NK-92 treated with Interleukin-12 subunit alpha and Interleukin-12 subunit beta, amount 100 ng/mL, for 24 hours (cell line): ENCODE measurements at places on chromosomes 16 and 17.

GRCh38 chr16:23391381-23392222 lies 61.4 kb downstream of the COG7 start:
- no peak for DNase-seq

DNA sequence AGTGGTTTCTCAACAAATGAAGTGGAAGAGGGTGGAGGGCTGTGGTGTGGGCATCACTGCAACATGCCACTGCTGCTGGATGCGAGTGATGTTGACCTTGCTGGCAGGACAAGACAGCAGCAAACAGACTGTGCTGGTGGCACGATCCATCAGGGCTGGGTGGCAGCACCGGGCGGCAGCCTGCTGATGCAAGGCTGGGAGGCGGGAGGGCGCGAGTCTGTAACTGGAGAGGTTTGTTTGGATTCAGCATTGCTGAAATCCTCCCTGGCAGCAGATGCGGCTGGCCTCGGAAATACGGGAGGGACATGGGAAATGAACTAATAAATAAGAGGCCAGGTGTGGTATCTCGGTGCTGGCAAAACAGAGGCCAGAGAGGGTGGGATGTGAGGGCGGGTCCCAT lies 224.2 kb downstream of the ENGASE start:
- no peak for DNase-seq

- DNase-seq = no peak
These were observed 574 bp downstream of the MPP3 start for GRCh38 chr17:43832168-43832975.

DNA sequence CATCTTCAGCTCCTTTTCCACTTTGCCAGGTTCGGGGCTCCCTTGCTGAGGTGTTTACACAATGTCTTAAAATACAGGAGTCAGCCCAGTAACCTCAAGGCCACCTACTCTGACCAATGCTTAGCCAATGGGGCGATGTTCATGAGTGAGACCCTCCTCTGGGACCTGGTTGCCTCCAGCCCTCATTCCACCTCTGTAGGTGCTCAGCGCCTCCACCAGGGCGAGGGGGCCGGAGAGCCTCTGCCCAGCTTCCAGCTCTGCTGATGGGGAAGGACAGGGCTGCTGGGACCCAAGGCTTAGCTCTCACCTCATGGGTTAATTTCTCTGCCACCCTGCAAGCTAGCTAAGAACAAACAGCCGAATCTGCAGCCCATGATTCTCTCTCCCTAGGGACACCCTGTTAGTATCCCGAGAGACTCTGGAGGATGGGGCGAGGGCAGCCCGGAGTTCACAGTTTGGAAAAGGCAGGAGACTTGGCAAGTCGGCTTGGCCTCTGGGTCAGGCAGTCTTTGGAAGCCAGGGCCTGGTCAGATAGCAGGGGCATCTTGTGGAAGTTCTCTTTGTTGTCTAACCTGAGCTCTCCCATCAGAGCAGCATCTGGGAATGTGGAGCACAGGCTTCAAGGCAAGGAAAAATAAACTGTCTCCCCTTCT lies 16.2 kb downstream of the SRCIN1 start:
- no peak for DNase-seq

DNA sequence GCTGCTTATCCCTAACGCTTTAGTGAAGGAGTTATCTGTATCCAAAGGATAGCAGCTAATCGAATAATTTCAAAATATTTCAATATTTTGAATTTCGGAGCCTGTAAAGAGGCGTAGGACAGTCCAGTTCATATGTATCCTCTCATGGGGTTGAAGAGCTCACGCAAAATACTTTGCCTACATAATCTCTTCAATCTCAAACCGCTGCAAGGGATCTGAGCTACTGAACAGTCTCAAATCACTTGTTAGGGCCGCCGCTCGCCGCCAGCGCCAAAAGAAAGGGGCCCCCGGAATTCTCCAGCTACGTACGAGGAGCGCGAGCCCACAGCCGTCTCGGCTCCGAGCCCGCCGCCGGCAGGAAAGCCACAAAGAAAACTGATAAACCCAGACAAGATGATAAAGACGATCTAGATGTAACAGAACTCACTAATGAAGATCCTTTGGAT lies 601 bp upstream of the RFWD3 start:
- DNase-seq = peak; percentile 3

DNA sequence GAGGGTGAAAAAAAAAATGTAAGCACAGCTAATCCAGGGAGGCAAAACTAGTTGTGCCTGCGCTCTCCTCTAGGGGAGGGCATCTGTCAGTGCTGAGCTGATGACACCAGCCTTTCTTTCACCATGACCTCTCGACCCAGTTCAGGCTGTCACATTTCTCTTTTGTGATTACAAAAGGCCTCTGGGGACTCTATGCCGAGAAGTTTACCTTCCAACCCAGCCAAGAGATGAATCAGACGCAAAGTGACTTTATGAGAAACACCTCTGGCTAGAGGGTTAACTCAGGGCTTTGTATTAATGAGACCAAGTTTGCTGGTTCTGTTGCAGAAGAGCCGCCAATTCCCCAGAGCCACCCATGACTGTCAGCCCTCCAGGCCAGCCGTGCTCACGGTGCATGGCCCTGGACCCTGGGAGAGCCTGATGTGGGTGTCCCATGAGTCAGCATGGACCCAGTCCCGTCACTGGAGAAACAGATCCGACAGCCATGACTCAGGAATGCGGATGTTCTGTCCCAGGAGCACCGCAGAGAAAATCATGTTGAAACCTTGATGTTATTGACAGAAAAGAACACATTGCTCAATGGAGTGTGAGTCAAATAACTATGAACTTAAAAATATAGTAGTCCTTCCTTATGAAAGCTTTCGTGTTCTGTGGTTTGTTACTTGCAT lies 437.2 kb downstream of the HS3ST3B1 start:
- DNase-seq = no peak

DNA sequence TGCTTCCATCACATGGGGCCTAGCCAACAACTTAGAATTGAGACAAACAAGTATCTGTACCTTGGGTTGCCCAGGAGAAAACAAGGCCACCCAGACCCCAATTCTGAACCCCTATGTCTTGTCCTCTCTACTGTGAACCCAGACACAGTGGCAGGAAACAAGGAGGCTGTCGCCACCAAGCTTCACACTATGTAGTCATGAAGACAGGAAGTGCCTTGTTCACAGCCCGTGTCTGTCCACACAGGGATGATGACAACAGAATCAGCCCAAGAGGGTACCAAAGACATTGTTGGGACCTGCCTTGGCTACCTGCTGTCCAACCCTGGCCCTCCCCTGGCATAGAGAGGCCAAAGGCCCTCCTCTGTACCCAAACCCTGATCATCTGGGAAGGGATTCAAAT lies 84.8 kb downstream of the CDYL2 start:
- no peak for DNase-seq

DNA sequence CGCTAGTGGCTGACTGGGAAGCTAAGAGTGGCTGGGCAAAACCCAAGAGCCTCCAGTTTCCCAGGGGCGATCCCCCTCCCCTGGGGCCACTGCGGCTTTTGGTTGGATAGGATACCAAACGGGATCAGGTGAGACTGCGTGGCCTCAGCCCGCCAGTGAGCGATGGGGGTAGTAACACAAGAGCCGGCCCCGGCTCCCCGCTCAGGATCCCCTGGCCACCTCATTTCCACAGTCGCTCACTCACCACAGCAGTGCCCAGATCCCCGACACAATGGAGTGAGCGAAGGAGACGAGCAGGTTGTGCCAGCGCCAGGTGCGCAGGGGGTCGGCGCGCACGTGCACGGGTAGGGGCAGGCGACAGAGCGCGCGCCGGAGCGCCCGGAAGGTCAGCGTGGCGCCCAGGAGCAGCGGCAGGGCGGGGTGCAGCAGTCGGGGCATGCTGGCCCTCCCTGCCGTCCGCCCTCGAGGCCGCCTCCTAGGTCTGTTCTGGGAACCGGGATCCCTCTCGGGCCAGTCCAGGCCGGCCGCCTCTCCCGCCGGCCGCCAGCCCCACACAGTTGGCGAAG lies 290 bp downstream of the TLCD1 start:
- DNase-seq = peak; percentile 48

DNA sequence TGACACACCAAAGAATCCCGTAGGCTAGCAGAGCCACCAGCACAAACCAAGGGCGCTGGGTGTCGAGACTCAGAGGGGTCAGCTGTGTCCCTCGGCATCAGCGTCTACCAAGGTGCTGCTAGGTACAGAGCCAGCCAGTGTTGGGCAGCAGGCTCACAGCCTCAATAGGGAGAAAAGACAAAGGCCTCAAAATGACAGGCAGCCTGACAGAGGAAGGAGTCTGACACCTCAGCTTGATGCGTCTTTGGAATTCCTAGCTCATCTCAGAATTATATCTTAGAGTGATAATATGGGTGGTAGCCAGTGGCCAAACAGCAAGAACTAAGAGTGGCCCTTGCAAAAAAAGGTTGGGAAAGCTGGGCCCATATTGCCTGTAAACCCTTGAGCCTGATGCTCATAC lies 45.9 kb downstream of the HS3ST3B1 start:
- DNase-seq = no peak

DNA sequence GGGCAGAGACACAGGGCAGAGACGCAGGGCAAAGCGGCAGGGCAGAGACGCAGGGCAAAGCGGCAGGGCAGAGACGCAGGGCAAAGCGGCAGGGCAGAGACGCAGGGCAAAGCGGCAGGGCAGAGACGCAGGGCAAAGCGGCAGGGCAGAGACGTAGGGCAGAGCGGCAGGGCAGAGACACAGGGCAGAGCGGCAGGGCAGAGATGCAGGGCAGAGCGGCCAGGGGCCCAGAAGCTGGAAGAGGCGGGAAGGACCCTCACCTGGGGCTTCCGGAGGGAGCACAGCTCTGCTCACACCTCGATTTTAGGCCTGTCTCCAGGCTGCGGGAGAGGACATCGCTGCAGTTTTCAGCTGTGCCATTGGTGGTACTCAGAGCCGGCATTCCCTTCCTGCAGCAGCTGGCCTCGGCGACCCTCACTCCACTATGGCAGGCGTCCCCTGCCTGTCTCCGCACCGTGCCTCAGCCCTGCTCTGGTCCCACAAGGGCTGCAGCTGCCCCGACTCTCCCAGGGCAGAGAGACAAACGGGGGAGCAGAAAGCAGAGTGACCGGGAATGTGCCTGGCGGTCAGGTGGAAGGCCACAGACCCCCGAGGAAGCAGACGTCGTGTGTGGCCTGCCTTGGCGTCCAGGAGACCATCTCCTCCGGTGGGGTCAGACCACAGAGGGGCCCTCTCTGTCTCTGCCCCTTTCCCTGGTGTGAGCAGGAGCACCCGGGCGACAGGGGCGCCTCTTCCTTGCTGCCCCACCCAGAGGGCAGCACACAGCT lies 29.9 kb downstream of the SOX8 start:
- DNase-seq = no peak

- no peak for DNase-seq
These were observed 15.2 kb upstream of the MARCHF10 start for GRCh38 chr17:62823111-62823893.

- no peak for DNase-seq
These were observed 44.7 kb upstream of the SOX9 start for GRCh38 chr17:72075995-72076677.

DNA sequence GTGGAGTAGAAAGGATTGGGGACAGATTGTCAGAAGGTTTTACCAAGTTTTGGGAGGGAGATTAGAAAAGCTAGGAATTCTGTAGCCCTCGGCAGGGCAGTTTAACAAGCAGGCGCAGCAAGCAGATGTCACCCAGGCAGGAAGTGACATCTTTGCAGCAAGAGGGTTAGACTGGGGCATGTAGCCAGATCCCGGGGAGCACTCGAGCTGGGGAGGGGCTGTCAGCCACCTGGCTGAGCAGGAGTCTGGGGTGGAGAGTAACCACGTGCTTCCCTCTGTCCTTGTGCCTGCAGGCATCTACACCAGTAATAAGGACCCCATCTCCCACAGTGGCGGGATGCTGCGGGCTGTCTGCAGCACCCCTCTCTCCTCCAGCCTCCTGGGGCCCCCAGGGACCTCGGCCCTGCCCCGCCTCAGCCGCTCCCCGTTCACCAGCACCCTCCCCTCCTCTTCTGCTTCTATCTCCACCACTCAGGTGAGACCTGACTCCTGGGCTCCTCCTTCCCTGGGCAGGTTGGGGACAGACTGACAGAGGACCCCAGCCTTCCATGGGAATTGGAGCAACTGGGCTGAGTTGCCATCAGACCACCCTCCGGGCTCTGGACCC lies 12.2 kb downstream of the MLLT6 start:
- no peak for DNase-seq

- DNase-seq = no peak
These were observed 22.5 kb downstream of the HSBP1 start for GRCh38 chr16:83830091-83830768.

GRCh38 chr16:10297341-10298006 lies 88.4 kb upstream of the ATF7IP2 start:
- DNase-seq = no peak

GRCh38 chr16:14334366-14335080 lies 263.4 kb downstream of the MRTFB start:
- no peak for DNase-seq

DNA sequence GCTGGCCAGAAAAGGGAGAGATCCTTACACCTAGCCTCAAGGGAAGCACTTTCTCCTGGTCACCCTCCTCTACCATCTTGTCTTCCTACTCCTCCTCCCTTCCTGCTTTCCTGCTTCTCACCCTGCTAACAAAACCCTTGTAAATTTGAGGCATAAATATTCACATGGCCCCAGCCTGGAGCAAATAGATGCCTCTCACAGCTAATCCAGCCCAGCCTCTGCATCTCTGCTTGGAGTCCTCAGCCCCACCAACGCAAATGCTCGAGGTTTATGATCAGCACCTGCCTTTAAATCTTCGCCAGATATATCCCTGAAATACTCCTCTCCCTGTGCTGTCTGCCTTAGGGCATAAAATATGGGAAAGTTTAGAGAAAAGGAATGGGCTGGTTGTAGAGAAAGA lies 205.2 kb upstream of the CDH5 start:
- no peak for DNase-seq

- DNase-seq = no peak
These were observed 10.7 kb downstream of the C16orf95 start for GRCh38 chr16:87306516-87306915.

GRCh38 chr17:51611585-51611984 lies 351.2 kb downstream of the UTP18 start:
- DNase-seq = no peak

DNA sequence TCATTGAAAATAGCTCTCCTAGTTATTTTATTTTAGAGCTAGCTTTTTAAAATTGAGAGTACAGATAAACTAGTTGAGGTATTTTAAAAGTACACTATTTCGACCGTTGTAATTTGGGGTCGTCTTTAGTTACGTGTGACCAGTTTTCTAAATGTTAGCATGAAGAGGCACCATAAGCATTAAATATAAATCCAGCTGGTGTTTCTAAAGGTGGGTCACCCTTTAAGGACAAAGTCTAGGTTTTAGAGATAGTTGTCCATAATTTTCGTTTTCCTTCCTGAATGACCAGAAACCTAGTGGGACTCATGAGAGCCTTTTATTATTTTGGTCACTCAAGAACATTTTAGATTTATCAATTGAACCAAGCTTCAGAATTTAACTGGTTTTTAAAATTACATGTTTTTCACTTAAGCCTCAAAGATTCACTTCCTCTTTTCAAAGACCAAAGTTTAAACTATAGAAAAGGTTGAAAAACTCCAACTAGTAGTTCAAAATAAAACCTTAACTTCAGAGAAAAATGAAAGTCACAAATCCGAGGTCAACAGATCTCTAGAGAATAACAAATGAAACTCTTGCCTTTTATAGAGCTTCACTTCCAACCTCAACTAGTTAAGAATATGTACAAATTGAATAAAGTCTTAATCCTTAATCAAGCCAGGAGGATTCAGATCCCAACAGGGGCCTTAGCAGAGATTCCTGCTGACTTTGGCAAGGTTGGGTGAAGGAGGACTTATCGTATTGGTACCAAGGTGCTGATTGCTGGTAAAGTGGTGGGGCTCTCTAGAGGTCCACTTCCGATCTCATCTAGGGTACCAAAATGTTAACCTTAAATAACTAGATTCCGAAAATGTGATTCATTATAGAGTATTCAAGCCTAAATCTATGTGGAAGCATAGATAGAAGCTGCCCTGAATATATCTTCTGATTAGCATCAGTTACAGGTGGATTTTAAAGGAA lies 32.5 kb downstream of the PHKB start:
- no peak for DNase-seq
